CD4-positive, CD25-positive, alpha-beta regulatory T cell (primary cell): ENCODE measurements at places on chromosomes 3 and 15.

- no peak for DNase-seq
Observed at GRCh38 chr3:8458711-8459110, 42.9 kb upstream of the LMCD1 start.

DNA sequence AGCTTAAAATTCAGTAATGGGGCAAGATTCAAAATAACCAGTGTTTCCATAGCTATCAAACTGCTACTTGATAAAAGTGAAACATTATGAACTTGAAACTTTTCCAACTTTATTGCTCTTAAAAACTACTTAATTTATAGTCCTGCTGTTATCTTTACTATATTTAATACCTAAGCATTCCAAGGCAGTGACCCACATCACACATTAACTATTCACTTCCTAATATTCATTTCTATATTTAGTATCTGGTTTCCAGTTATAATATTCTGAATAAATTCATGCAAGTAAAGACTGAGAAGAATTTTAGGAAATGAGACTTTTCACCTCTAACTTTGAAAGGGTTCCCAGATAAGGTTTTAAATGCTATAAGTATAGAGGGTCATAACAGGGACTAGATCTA, 64.9 kb downstream of the UACA start:
- DNase-seq, result no peak

GRCh38 chr15:62051166-62051565, 9.1 kb downstream of the VPS13C start:
- DNase-seq, result no peak

GRCh38 chr3:184611607-184612281, 50.2 kb downstream of the EPHB3 start:
- no peak for DNase-seq

GRCh38 chr3:195210266-195210973, 60.5 kb downstream of the XXYLT1 start:
- no peak for DNase-seq

- DNase-seq, result peak; percentile 20
Observed at GRCh38 chr3:195537995-195538394, 5.1 kb downstream of the PPP1R2 start.

GRCh38 chr15:64877435-64877834, 34.3 kb upstream of the ANKDD1A start:
- DNase-seq, result no peak

GRCh38 chr3:45042162-45042561, 16.1 kb downstream of the CLEC3B start:
- no peak for DNase-seq

- no peak for DNase-seq
Observed at GRCh38 chr3:167493244-167493643, 19.4 kb upstream of the SERPINI2 start.

GRCh38 chr3:74122281-74122680, 492.2 kb downstream of the CNTN3 start:
- no peak for DNase-seq

- peak; percentile 32 for DNase-seq
Observed at GRCh38 chr3:129829640-129830039, 63.9 kb downstream of the TMCC1 start.

GRCh38 chr15:58494567-58494966, 62.8 kb downstream of the LIPC start:
- no peak for DNase-seq

DNA sequence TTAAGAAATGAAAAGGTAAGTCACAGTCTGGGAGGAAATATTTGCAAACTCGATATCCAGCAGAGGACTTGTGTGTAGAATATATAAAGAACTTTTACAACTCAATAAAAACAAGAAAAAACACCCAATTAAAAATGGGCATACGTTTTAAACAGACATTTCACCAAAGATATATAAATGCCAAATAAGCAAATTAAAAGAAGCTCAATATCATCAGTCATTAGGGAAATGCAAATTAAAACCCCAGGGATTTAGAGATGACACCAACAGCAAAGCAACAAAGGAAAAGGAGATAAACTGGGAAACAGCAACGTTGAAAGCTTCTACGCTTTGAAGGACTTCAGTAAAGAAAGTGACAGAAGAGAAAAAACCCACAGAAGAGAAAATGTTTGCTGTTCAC, 132.3 kb downstream of the NUP210 start:
- DNase-seq, result no peak
